ENCODE measurements at places on chromosomes 3 and 15.

DNA sequence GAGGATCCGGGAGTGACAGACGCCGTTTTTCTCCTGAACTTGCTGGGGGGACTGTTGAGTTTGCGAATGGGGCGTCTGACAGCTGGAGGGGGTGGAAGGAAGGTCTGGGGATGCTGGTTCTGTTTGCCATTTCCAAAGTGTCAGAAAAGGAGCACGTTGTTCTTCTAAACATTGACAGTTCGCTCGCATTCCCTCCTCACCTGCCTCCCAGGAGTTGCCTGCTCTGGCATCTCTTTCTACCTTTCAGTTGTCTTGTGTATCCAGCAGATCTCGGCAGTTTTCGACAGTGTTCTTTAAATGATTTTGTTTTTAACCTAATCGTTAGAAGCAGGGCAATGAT lies 829 bp downstream of the SELENOT start:
- DNase-seq = no peak

DNA sequence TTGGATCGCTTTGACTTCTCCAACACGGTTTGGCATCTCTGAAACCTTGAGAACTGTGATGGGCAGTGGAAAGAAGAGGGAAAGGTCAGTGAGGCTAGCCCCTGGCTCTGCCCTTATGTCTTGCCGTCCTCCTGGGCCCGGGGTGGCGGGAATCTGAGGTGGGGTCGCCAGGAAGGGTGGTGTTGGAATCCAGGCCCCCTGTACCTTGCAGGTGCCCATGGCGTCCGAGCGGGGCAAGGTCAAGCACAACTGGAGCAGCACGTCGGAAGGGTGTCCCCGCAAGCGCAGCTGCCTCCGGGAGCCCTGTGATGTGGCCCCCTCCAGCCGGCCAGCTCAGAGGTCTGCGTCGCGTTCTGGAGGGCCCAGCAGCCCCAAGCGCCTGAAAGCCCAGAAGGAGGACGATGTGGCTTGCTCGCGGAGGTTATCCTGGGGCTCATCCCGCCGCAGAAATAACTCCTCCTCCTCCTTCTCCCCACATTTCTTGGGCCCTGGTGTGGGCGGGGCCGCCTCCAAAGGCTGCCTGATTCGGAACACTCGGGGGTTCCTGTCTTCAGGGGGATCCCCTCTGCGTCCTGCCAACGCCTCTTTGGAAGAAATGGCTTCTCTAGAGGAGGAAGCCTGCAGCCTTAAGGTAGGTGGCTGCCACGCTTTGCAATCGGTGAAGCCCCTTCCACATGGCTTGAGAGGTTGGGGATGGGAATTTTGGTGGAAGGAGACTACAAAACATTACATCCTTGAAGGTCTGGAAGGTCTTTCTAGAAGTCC lies 907 bp downstream of the TATDN2 start:
- DNase-seq = peak; percentile 58

DNA sequence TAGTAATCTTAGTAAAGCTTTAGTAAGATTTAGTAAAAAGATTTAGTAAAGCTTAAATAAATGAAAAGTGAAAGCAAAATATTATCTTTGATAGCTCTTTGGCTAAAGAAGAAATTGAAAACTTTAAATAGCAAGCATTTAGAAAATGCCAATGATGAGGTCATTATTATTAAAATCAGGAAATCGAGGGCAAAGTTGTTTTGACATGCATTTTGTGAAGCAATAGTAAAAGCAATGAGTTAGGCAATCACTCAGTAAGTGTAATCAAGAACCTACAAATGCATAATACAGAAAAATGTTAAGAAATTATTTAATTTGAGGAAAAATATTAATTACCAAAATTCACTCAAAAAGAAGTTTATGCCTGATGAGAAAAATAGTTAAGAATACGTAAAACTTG lies 280.3 kb upstream of the MME start:
- DNase-seq = no peak

GRCh38 chr3:130341388-130341787 lies 4.1 kb upstream of the COL6A5 start:
- DNase-seq = no peak

DNA sequence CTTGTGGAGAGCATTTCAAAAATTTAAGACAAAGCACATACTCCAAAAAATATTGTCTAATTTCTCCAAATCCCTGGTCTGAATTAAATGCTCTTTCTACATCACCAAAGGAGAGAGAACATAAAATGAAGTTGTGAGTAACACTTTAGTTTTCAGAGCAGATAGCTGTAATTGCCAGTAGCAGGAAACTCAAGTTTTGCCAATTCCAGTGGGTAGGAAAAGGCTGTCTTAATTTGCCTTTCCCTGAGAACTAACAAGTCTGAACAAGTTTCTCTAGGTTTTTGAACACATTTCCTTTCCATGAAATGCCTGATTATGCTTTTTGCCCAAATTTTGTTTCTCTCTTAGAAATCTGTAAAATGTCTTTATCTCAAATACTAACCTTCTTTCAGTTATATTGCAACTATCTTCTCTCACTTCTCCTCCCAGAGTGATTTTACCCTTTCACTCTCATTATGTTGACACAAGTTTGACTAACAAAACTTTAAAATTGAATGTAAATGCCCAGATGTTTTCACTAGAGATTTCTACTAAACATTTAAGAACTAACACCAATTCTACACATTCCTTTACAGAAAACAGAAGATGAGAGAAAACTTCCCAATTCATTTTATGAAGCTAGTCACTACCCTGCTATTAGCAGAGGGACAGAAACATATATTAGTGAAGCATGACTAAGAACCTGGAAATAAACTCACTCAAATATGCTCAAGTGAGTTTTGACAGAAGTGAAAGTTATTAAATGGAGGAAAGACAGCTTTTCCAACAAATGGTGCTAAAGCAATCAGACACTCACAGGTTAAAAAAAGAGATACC lies 38.4 kb downstream of the RFX7 start:
- no peak for DNase-seq

GRCh38 chr15:58224068-58224467 lies 85.9 kb downstream of the AQP9 start:
- DNase-seq = no peak

GRCh38 chr3:194937882-194938321 lies 252.2 kb downstream of the FAM43A start:
- DNase-seq = no peak

- DNase-seq = peak; percentile 59
Measured at GRCh38 chr3:129036222-129037092, 24.1 kb upstream of the GP9 start.

DNA sequence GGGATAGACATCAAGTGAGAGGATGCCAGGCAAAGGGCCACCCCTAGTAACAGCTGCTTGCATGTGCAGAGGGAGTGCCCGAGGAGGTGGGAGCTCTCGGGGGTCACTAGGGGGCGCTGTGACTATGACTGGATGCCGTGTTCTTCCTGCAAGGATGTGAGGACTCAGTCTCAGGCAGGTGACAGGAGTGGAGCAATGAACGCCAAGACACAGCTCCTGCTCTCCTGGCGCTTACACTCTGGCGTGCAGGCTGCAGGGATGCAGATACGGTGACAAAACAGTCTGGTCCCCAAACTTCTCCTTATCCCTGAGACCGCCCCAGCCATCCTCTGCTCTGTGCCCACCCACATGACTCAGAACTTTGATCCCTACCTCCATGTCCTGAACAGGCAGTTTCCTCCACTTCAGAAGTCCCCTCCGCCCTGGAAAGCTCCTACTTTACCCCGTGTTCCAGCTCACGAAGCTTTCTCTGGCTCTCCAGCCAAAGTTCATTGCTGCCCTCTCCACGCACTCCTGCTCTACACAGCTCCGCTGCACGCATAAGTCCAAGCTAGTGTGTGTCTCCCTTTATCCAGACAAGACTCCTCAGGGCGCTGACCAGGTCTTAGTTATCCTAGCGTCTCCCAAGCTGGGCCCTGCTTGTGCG lies 14.7 kb downstream of the RHOV start:
- peak; percentile 78 for DNase-seq

DNA sequence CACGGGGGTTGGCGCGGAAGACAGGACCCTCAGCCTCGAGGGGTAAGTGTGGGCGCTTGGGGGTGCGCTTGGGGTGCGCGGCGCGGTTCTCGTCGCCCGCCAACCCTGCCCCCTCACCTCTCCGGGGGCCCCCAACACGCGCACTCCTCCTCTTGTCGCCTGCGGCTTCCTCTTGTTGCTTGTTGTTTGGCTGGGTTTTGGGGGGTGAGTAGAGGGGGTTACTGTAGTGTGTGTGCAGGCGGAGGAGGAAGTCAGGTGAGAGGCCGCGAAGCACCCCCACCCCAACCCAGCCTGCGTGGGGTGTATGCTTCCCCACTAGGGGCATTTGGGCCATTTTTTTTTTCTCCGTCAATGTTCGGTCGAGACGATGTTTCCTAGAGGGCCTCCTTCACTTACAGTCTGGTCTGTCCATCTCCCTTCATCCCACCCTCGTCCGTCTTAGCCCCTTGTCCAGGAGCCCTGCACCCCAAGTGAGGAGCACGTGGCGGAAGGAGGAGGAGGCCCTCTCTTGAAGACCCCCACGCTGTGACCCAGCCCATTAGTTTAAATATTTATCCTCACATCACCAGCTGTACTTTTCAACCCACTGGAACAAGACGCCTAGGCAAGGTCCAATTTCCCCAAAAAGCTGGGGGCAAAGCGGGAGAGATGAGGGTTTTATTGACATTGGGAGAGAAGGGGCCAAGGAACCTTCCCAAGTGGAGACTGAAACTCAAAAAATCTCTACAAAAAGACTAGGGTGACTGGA lies 20.4 kb upstream of the SATB1 start:
- DNase-seq = peak; percentile 53

DNA sequence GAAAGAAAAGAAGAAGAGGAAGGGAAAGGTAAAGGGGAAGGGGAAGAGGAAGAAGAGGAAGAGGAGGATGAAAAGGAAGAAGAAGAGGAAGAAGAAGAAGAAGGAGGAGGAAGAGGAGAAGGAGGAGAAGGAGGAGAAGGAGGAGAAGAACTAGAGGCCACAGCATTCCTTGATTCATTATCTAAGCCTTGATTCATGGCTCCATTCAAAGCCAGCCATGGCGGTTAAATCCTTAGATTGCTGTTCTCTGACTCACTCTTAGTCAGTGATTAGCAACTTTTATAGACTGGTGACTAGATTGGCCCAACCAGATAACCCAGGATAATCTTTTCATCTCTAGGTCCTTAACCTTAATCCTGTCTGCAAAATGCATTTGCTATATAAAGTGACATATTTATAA lies 47.6 kb downstream of the OSTN start:
- DNase-seq = no peak

DNA sequence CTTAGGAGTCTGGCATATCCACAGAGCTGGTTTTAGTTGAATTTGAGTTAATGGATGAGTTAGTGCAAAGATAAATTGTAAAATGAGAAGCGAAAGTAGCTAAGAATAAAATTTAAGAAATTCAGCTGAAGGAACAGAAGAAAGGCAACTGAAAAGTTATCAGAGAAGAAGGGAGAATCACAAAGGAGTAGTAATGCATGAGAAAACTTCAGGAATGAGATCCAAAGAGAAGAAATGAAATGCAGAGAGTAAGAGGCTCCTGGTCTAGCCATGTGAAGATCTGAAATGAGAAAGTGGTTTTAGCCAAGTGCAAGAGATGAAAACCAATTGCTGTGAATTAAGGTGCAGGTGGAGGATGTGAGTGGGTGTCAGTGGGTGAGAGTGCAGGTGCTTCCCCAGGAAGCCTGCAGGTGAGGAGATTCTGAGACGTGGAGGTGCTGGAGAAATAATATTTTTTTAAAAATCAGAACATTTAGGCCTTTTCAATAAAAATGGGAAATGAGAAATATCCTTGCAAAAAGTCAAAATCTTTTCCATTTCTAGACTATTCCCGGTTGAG lies 18.5 kb downstream of the KBTBD8 start:
- DNase-seq = no peak

DNA sequence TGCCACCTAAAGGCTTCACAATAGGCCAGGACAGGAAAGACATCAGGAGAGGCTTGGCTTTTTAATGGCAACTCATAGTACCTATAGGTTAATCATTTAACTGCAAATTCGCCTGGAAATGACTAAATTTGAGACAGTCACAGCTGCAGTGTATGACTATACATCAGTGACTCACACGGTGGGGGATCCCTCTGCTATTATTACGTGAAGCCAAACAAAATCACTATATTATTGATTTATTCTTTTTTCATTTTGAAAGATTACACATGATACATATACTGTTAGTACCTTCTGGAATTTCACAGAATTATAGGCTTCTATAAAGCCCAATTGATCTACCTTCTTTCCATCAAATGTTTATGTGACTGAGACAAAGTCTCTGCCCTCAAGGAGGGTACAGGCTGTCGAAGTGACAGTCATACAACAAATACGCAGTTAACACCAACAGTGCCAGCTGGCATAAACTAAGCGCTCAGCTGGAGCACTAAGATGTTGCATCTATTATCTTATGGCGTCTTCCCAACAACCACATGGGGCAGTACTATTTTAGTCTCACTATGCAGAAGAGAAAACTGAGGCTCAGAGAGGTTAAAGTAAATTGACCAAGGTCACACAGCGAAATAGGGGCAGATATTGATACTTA lies 82.0 kb upstream of the LMOD3 start:
- no peak for DNase-seq

DNA sequence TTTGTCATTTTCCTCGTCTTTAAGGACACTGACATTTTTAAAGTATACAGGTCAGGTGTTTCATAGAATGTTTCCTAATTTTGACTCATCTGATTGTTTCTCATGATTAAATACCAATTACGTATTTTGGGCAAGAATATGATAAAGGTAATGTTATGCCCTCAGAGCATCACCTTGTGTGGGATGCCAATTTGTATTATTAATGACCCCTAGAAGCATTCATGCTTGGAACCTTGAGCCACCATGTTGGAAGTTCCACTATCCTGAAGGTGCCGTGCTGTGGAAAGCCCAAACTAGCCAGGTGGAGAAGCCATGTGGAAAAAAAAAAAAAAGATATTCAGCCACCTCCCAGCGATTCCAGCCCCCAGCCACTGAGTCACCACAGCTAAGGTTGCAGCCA lies 19.1 kb upstream of the B4GALT4 start:
- DNase-seq = no peak

DNA sequence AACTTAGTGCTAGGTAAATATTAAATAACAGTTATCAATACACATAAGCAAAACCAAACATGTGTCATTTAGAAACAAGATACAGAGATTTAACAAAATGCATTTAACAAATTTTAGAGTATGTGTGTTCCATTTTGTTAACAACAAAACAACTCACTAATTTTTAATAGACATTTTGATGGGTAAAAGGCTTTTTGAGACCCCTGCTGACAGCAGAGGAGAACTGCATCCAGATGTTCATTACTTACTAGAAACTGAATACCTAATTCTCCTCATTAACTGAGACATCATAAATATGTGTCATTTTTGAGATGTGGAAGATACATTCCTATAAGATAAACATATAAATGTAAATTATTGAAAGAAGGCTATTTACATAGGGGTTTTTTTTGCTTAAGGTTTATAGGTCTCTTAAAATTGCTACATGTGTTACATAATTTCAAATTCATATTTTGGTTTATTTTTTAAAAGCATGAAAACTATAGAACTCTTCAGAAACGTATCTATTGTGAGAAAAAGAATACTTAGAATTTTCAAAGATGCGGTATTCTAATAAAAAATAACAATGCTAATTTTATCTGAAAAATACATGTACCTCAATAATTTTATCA lies 1009.8 kb downstream of the TUSC7 start:
- no peak for DNase-seq

DNA sequence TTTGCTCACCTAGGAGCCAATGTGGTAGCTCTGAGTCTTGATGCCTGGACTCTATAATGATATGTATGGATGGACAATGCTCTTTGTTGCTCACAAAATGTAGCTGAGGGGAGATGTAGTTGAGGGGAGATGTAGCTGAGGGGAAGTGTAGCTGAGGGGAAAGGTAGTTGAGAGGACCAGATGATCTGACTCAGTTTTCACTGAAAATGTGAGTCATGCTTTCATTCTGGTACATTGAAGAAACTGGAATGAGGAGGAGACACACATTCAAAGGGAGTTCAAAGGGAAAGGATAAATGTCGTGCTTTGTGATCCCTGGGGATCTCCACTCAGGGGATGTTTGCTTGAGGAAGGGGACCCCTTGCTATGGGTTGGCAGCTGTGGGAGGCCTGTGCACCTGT lies 302.9 kb upstream of the TRIM42 start:
- no peak for DNase-seq

All from aorta (tissue), 5 donors.